ENCODE measurements at places on chromosomes 12 and 14.

DNA sequence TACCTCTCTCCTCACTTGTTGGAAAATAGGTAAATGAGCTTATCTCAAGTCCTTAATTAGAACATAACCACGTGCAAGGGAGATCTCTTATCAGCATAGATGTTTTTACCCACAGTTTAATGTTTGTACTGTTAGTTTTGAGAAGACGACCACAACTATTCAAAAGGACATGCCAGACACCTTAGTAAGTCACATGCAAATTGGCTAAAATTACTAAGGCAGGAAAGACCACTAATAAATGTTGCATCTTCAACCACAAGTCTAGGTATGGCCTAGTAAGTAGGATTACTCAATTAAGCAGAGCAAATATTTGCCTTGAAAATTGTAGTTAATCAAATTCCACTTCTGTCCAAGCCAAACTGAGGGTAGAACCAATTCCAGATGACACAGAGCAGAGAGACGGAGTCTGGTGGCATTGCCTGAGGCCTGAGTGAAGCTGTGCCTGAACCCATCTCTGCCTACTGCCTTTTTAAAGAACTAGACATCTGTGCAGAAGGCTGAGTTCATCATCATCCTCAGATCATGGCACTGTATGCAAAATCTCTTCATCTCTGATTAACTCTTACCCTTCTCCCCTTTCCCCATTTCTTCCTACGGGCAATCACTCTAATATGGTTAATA, 29.7 kb upstream of the CHST11 start:
- H3K27me3 ChIP-seq, result no peaks in the 10 kb centered on the region
- DNase-seq, result no peak
- no peak overlapping the region for H3K4me3 ChIP-seq

- no peaks in the 10 kb centered on the region for H3K36me3 ChIP-seq
- peak overlapping the region; percentile 75 for H3K4me3 ChIP-seq
- H3K27ac ChIP-seq, result peak overlapping the region; percentile 75
- H3K27me3 ChIP-seq, result no peaks in the 10 kb centered on the region
Measured at GRCh38 chr14:102316338-102316742, 3.2 kb upstream of the ZNF839 start.

DNA sequence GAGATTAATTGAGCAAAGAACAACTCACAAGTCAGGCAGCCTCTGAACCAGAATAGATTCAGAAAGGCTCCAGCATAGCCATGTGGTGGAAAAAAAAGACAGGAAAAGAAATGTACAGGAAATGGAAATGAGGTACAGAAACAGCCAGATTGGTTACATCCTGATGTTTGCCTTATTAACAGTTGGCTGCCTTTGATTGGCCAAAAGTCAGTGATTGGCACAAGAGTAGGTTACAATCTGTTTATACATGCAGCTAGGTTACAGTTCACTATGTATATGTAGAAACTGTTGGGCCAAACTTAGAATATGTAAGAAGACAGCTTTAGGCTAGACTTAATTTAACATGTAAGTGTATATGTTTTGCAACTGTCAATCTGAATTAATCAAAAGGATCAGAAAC, 118.9 kb downstream of the UNC79 start:
- DNase-seq, result no peak
- no peaks in the 10 kb centered on the region for H3K4me1 ChIP-seq
- no peaks in the 10 kb centered on the region for H3K27me3 ChIP-seq
- no peaks in the 10 kb centered on the region for H3K36me3 ChIP-seq

GRCh38 chr12:2390133-2390532, 337.3 kb downstream of the CACNA1C start:
- no peaks in the 10 kb centered on the region for H3K27me3 ChIP-seq
- H3K27ac ChIP-seq, result no peak overlapping the region
- peaks cover 60% of the 10 kb centered on the region for H3K4me1 ChIP-seq
- no peak overlapping the region for H3K4me3 ChIP-seq
- H3K36me3 ChIP-seq, result no peaks in the 10 kb centered on the region
- DNase-seq, result no peak

- H3K4me3 ChIP-seq, result peak overlapping the region; percentile 79
- H3K4me1 ChIP-seq, result peaks cover 11% of the 10 kb centered on the region
- DNase-seq, result no peak
- H3K27ac ChIP-seq, result peak overlapping the region; percentile 92
Measured at GRCh38 chr14:58299401-58300330, 1.3 kb downstream of the ARID4A start.

DNA sequence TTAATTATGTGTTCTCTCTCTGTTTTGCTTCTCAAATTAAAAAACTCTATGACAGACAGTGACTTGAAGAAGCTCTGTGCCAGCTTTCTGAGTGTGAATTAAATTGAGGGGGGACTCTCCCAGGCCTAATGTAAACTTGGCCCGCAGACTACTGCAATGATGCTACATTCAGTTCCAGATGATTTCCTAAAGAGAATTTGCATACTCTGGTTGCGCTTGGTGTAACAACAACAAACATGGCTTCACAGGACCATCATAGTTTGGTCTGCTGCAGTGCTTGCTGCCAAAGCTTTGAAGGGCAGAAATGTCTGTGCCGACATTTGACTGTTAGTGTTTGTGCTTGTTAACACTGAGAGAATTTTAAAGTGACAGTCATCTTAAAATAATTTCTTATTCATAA, 25.0 kb downstream of the CFAP54 start:
- no peak overlapping the region for H3K4me3 ChIP-seq
- H3K27ac ChIP-seq, result no peak overlapping the region

DNA sequence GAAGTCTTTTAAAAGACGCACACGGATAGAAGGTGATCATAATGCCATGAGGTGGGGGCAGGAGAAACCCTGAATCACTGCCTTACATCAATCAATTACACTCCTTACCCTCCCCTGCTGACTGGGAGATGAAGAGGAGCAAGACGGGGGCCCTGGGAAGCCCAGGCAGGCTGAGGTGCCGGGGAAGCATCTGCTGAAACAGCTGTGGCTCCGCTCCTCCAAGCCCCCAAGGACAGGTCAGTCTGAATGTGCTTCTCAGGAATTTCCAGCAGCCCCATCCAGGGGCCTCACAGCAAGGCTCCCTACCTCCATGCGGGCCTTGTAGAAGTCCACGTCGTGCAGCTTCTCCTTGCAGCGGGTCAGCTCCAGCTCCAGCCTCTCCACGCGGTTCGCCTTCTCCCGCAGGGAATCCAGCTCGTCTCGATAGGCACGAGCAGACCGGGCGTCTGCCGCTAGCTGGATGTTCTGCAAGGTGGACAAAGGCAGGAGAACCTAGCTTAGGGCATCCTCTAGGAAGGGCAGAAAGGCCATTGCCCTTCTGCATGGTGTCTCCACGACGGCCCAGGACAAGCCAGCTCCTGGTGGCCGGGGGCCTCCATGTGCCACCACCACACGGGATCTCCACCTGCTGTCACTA, 79.8 kb downstream of the CCDC88C start:
- H3K4me3 ChIP-seq, result no peak overlapping the region
- H3K36me3 ChIP-seq, result no peaks in the 10 kb centered on the region
- no peak for DNase-seq
- no peak overlapping the region for H3K27ac ChIP-seq
- H3K27me3 ChIP-seq, result no peaks in the 10 kb centered on the region

DNA sequence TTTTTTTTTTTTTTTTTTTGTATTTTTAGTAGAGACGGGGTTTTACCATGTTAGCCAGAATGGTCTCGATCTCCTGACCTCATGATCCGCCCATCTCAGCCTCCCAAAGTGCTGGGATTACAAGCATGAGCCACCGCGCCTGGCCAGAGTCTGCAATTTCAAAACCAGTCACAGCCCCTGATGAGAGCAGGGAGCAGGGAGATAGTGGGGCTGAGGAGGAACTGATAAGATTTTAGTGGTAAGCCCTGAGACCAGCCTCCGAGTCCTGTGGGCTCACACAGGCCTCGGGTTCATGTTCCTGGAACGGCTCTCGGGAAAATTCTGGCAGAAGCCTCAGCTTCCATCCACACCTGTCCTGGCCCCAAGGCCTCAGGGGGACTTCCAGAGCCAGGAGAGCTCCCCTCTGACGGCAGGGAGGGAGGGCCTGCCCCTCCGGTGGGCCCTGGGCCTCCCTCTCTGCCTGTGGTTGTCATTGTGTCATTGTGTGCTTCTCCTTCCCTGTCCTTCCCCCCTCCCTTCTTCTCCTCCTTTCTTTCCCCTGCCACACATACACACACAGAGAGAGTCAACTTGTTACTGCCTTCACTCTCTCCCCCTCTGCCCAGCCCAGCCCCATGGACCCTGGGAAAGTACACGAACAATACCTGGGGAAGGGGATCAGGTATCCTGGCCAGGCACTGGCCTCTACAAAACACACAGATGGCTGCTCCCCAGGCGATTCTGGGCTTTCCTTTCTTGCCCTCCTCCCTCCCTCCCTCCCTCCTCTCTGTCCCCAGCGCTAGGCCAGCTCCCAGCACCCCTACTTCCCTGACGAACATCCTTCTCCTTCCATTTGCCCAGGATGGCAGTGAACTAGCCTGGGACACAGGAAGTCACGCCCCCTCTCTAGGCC, 294.1 kb downstream of the DPF3 start:
- H3K27me3 ChIP-seq, result no peaks in the 10 kb centered on the region
- no peak for DNase-seq
- no peak overlapping the region for H3K27ac ChIP-seq
- no peak overlapping the region for H3K4me3 ChIP-seq

DNA sequence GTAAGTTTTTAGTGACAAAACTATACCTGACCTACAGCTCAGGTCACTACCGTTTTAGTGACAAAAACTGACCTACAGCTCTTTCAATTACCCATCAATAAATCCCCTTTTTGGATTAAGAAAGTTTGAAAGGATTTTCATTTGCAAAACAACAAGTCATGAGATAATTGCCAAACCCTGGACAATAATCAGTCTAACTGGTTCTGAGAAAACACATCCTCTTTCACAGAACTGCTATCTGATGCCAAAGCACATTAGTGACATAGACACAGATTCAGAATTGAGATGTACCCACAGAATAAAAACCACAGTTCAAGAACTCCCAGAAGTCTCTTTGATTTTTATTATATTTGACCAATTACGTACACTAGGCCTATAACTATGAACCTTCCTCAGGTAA, 126.0 kb upstream of the COCH start:
- no peaks in the 10 kb centered on the region for H3K27me3 ChIP-seq
- DNase-seq, result no peak
- no peak overlapping the region for H3K27ac ChIP-seq
- H3K4me3 ChIP-seq, result no peak overlapping the region

DNA sequence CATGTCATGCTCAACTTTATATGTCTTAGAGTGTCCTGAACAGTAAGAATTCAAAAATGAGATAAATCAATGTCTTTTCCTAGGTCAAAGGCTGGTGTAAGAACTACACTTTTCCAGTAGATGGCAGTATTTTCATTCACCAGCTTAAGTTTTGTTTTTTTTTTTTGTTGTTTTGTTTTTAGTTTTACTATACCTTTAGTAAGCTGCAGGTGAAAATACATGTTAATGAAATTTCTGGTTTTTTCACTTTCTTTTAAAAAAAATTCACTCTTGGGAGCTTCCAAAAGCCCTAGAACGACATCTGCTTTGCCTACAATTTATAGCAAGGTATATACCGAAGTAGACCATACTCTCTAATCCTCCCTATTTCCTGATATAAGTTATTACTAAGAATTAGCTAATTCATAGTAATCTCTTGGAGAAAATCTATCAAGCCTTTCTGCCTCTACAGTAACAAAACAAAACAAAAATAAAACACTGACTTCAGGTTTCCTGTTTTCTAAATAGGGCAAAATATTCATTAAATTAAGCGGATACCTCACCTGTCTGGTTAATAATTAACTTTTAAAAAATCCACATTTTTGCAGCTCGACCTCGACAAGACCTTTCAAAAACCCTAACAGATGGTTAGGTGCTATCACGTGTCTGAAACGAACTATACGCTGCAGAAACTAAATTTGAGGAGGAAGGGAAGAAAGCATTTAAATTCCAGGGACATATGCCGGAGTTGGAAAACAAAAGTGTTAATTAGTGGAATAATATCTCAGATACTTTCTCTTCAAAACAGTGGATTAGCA, 2.7 kb upstream of the SAMD4A start:
- peaks cover 15% of the 10 kb centered on the region for H3K4me1 ChIP-seq
- H3K4me3 ChIP-seq, result peak overlapping the region; percentile 97
- peak overlapping the region; percentile 99 for H3K27ac ChIP-seq
- no peaks in the 10 kb centered on the region for H3K27me3 ChIP-seq

- no peaks in the 10 kb centered on the region for H3K27me3 ChIP-seq
- DNase-seq, result no peak
- no peaks in the 10 kb centered on the region for H3K36me3 ChIP-seq
- no peak overlapping the region for H3K4me3 ChIP-seq
Measured at GRCh38 chr12:113891167-113891692, 74.9 kb downstream of the RBM19 start.

Measured in thoracic aorta (tissue), 2 donors.